Cardiac fibroblast (primary cell): ENCODE measurements at places on chromosomes 6 and 20.

DNA sequence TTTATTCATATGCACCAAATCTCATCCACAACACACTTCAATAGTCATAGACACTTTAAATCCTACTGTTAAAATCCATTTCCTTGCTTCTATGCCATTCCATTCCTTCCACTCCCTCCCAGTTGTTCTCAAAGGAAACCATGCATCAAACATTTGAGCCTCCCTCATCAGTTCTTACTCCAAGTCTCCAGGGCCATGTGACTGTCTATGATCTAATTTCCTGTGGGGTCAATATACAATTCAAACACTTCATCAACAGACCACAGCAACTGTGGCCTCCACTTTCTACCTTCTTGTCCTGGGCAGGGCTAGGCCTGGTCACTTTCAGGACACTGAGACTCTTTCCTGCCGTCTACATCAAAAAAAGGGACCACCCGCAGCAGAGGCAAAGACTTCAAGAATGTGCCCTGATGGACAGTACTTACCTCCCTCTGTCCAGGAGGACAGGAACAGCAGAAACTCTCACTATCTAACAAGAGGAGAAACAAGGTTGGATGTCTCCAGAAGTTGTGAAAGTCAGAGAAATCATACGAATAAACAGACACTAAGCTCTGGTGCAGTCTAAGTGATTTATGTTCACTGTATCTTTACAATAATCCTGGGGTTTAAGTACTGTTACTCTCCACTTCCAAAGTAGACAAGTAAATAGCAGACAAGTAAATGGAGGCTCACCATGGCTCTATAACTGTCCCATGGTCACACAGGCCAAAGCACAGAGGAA lies 160.2 kb downstream of the QRSL1 start:
- no peak for DNase-seq

GRCh38 chr6:31172973-31173384 lies 2.5 kb upstream of the POU5F1 start:
- no peak for DNase-seq

DNA sequence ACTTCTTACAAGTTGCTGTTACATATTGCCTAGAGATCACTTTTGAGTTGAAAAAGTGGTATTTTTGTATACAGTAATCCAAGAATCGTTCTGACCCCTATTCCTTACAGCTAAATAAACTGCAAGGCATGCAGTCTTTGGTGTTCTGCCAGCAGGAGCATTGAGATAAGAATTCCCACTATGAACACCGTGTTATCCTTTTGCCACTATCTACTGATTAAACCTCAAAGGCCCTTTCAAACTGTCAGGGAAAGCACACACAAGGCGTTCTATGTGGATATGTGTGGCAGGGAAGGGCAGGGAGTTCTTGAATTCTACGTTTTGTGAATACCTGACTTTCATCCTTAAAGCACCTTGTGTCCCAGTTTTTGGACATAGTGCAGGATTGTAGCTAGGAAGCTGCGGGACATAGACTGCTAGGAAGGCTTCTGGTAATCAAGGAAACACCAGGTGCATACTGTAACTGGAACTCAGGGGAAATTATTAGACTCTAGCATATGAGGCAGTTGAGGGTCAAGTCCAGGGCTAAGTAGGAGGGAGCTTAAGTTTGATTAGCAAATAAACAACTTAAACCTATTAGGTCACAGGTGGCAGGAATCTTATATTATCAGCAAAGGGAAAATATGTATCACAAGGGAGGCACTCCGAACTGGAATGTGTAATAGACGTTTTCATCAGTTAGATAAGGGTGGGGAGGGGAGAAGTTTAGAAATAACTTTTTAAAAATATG lies 506.6 kb downstream of the RNF144B start:
- no peak for DNase-seq

DNA sequence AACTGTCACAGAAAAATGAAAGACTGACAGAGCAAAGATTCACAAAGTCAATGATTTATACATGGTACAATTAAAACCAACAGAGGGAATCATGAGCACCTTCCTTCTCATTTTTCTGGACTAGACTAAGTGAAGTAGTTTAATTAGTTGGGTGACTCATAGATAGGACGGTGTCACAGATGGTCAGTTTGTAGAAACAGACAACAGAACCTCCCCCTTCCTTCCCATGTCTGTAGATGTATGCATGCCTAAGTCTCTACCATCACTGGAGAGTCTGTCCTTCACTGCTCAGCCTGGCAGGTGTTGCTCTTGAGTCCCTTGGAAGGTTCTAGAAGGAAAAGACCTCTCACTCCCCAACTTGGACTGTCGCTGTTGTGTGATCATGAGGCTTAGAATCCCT lies 75.4 kb upstream of the EEF1E1 start:
- DNase-seq: no peak

DNA sequence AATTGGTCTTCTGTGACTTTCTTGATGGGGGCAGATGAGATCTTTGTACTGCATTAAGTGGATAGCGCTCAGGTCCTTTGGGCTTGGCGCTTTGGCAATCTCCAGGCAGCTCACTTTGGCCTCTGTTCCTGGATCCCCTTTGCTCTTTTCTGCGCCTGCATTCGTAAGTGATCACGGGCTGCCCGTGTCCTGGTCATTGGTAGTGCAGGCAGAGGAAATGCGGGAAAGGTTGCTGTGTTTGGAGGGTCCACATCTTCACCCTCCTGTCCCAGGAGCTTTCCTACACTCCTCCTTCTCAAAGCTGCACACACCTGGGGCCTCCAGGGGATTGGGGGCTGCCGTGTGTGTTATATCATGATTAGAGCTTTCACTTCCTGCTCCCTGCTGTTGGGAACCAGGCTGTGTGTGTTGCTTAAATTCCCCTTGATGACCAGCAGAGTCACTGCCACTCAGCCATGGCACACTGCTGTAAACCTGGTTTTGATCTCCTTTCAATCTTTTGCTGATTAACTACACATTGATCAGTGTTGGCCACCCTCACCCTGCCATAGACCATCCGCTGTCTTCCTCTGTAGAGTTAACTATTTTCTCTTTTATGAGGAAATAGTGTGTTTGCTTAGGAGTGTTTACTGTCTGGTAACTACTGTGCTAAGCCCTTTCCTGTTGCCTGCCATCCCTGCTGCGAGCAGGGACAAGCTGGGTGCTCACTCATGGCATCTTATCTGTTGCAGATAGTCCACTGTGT lies 13.0 kb upstream of the SNHG17 start:
- no peak for DNase-seq

DNA sequence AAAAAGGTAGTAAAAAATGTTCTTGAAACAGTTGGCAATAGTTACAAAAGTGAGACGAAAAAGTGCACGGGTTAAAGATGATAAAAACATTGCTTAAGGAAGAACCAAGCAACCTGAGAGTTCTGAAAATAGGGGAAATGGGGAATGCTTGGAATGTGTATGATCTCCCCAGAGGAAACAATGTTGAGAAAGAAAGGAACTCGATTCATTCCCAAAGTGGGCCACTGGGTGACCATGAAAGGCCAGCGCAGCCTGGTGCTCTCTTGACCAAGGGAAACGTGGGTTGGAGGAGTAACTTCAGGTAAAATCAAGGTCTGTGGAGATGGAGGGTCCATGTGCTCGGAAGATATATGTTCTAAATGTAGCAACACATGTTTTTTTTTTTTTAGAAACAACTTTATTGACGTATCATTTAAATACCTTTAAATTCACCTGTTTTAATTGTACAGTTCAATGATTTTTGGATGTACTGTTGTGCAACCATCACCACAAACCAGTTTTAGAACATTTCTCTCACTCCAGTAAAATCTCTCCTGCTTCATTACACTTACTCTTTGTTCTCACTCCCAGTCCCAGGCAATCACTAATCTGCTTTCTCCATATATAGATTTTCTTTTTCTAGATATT lies 34.5 kb upstream of the CEP85L start:
- DNase-seq: no peak

- no peak for DNase-seq
Measured at GRCh38 chr20:25050501-25051350, 7.2 kb downstream of the ACSS1 start.

- no peak for DNase-seq
Measured at GRCh38 chr20:19498756-19499155, 259.3 kb upstream of the RIN2 start.

- no peak for DNase-seq
Measured at GRCh38 chr6:103983860-103984259, 875.9 kb downstream of the HACE1 start.

- DNase-seq: peak; percentile 71
Measured at GRCh38 chr6:159378411-159379328, 209.5 kb downstream of the FNDC1 start.

- peak; percentile 77 for DNase-seq
Measured at GRCh38 chr6:52522151-52522626, 54.7 kb downstream of the TRAM2 start.

DNA sequence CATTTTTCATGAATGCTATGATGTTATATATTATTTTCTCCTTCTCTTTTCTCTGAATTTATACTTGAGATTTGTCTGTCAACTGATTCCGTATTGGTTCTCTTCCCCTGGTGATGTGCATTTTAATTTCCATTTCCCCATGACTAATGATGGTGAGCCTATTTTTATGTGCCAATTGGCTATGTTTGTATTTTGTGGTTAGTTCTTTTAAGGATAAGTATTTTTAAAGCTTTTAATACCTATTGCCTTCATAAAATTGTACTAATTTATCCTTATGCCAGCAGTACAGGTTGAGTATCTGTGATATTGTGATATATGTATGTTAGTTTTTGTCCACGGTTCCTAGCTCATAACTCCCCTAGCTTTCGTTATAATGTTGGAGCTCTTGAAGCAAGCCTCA lies 2.8 kb downstream of the POLH start:
- no peak for DNase-seq

DNA sequence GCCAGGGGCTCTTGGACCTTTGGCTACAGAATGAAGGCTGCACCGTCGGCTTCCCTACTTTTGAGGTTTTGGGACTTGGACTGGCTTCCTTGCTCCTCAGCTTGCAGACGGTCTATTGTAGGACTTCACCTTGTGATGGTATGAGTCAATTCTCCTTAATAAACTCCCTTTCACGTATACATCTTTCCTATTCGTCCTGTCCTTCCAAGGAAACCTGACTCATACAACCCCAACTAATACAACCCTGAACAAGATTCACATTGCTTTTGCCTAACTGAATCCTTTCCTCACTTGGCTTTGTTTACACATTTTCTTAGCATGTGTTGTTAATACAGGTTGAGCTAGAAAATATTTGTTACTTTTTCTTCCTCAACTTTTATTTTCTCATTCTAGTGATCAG lies 21.9 kb downstream of the TBXT start:
- DNase-seq: peak; percentile 10

DNA sequence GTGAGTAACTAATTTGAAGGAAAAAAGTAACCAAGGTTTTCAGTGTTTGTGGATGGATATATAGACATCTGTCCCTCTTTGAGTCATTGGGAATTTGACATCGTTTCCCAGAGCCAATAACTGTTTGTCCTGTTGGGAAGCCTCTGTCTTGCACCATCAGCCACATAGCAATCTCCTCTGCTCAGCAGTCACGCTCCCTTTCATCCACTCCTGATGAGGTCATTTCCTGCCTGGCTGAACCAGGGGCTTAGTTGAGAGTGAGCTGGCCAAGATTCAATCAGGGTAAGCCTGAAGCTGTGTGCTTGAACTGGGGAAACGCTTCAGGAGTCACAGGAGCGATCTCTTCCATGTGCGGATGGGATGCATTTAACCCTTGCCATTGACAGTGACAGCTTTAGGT lies 121.5 kb upstream of the FOXQ1 start:
- DNase-seq: peak; percentile 38

DNA sequence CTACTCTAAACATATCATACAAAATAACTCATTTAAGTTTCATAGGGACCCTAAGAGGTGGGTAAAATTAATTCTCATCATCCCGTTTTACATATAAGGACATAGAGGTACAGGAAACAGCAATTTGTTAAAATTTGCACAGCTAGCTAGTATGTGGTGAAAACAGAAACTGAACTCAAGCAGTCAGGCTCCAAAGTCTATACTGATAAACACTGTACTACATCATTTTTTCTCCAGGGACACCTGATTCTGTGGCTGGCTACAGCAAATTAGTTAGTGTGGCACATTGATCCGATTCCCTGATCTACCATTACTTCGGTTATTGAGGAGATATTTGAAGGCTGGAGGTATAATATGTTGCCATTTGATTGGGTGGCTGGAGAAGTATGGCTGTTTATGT lies 36.2 kb upstream of the E2F3 start:
- no peak for DNase-seq

- DNase-seq: peak; percentile 65
Measured at GRCh38 chr20:62363920-62364851, 2.9 kb downstream of the LAMA5 start.

DNA sequence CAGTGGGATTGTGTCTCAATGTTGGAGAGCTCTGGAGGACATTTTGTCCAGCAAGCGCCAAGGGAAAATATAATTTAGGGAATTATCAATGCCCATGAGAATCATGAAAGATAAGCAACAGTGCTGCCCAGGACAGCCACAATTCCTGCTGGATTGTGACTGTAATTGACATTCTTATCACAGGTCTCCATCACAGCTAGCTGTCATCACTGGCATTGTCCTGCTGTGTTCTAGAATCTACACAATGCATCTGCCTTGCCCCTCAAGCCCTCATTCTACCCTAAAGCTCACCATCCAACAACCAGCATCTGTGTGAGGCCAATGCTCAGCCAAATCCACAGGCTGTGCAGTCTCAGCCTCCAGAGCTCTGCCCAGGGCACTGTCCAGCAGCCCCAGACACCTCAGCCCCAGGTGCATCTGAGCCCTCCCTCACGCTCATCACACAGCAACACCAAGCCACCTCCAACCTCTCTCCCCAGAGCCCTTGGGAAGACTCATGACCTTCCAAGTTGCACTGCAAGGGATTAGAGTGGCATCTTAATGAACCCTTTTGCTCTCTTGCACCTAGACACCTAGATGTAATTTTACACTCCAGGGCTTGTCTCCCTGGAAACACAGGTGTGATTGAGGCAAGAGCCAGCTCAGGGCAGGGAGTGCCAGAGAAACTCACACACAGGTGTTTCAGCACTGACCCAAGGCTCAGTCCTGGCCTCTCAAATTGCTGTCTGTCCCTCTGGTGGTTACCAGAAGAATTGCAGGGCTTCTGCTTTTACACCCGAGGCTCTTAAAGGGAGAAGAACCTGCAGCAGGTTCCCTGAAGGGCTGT lies 85.2 kb upstream of the PHACTR3 start:
- DNase-seq: peak; percentile 60

- DNase-seq: no peak
Measured at GRCh38 chr6:55490871-55491270, 88.1 kb downstream of the HMGCLL1 start.

DNA sequence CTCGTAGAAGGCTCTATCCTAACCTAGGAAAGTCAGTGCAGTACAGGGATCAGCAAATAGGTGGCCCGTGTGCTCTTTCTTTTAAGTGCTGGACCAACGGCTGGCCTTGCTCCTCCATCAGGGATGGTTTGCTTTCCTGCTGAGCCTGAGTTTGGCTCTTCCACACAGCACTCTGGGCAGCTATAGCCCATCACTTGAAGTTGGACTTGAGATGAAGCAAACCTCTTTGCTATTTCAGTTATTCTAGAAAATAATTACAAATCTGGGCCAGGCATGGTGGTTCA lies 66.9 kb upstream of the KCNK16 start:
- peak; percentile 37 for DNase-seq
